ENCODE measurements at places on chromosomes 12 and 14.

DNA sequence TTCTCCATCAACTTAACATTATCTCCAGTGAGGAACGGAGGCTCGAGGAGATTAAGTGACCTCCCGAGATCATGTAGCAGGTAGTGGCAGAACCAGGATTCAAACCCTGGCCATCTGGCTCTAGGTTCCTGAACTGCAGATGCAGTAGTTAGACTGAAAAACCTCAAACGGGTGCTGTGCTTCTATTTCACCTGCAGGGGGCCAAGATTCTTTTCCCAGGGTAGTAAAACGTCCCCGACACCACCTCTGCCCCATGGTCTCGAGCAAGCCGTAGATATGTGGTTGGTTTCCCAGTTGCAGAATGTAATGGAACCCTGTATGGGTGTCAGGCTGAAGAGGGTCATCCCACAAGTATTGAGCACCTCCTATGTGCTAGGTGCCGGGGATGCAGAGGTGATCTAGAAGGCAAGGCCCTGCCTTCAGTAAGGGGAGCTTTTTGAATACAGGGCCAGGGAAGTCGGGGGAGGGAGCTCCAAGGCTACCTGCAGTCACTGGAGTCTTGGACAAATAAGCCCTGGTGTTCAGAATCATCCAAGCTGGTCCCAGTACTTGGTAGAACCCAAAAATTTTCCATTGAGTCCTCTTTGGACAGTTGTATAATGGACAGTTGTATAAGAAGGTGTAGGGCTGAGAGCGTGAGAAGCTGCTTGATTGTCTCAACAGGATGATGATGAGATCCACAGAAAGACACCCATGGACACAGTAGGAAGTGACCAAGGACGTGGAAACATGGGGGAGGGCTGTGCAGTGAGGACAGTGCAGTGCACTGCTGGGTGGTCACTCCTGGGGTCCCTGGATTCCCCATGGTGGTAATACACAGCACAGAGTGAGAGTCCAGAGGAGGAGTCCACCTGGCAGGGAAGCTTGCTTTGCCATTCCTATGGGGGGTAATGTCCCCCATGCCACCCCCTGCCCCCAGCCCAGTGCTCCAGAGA is 197.2 kb downstream of the CHST11 start:
- DNase-seq: no peak

GRCh38 chr14:35374263-35374712 is 30.3 kb downstream of the NFKBIA start:
- peak; percentile 88 for DNase-seq

- DNase-seq: no peak
These were observed 220.0 kb downstream of the RASSF9 start for GRCh38 chr12:85616201-85616600.

DNA sequence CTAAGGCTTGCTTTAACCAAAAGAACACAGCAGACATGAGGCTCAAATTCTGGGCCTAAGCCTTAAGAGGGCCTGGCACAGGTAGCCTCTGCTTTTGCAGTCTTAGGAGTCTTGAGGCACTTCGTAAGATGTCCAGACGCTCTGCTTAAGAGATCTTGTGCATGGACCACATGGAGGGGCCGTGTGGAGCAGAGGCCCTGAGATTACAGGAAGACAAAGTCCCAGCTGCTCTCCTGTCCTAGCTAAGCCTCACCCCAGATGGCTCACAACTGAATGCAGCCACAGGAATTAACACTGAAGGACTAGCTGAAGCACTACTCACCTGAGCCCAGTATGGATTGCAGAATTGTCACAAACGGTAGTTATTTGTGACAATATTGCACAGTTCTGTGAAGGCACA is 446.0 kb downstream of the PDZRN4 start:
- DNase-seq: no peak
